ENCODE measurements at places on chromosomes 16 and 17.

GRCh38 chr17:74340470-74341023, 14.5 kb downstream of the KIF19 start:
- DNase-seq: no peak

DNA sequence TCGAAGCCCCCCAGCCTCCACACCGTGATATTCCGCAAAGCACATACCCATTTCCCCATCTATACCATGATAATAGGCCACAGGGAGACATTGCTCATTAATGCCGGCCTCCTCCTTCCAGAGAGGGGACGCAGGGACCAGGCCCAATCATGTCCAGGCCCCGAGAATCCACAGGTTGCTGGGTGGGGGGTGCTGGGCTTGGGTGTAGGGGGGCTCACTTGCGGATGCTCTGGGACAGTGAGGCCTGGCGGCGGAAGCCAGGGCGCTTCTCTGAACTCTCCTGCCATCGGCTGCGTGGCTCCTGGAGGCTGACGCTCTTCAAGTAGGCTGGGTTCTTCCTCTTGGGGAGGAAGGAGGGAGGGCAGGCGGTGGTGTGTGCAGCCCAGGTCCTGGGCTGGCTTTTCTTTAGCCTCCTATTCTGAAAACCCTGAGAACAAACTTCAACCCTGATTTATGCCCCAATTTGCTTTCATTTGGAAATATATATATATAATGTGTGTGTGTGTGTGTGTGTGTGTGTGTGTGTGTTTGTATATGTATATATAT, 12.2 kb downstream of the AANAT start:
- DNase-seq: no peak

- no peak for DNase-seq
Measured at GRCh38 chr17:77391668-77392375, 251.1 kb downstream of the SEC14L1 start.

DNA sequence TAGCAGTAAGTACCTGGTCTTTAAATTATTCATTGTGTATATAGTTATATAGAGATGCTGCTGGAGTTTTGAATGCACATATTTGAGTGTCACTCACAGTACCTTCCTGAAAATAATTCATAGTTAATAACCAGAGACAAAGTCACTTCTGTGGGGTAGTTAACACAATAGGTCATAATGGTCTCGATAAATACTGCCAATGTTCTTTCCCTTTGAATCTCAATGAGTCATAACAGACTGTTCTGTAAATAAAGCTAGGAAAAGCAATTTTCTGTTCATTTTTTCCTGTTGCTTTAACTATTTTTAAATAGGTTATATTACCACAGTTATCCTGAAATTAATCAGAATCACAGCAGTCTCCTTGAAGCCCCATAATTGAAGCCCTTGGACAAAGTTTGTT, 87.2 kb downstream of the MAP2K4 start:
- no peak for DNase-seq

DNA sequence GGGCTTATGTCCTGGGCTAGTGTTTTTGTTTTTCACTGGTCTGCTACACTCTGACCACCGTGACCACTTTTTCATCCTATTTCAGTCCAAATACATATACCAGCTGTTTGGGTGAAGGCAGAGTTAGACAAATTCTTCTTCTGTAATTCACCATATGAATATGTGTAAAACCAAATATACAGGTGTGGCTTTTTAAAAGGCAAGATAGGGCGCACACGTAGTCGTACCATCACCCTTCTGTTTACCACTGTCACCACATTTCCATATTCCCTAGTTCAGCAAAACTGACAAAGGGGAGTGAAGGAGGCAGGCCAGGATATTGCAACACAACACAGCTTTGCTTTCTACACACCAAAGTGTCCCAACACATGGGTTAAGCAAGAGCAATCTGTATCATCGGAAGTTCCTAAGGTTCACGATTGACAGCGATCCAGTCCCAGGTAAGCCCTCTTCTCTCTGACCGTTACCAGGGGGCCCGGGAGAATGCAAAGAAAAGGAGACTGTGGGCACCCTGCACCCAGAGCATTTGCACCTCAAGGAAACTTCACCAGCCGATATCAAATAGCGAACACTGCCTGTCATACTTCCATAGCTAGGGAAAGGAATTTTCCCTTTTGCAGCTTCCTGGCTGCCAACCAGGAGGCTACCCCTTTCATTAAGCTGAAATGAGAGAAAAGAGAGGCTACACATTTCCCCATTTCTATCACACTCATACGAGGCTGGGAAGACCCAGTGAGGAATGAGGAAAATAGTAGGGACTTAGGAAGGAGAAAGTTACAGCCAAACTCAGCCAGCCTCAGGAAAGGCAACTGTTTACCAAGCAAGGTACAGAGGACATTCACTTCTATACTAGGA, 23.1 kb downstream of the CREBBP start:
- no peak for DNase-seq

- DNase-seq: no peak
Measured at GRCh38 chr17:65727832-65728231, 166.4 kb upstream of the AXIN2 start.
